ENCODE measurements at places on chromosomes 6 and 20.

GRCh38 chr6:4447639-4448330 lies 312.4 kb upstream of the ECI2 start:
- no peak for DNase-seq

GRCh38 chr6:116476002-116476678 lies 15.0 kb downstream of the CALHM6 start:
- DNase-seq = no peak

DNA sequence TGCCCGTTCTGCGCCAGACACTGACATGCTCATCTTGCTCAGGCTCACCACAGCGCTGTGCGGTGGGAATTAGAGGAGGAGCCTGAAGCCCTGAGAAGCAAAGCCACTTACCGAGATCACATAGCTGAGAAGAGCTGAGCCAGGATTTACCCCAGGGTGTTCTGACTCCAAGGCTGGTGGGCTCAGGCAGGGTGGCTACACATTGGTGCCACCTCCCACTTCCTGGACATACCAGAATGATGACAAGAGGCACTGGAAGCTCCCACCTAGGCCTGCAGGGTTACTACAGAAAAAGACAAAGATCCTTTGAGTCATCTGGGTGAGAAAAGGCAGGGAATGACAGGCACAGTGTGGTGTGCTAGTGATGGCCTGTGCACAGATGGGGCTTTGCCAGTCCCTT lies 24.4 kb upstream of the FKBP1A start:
- DNase-seq = peak; percentile 97

DNA sequence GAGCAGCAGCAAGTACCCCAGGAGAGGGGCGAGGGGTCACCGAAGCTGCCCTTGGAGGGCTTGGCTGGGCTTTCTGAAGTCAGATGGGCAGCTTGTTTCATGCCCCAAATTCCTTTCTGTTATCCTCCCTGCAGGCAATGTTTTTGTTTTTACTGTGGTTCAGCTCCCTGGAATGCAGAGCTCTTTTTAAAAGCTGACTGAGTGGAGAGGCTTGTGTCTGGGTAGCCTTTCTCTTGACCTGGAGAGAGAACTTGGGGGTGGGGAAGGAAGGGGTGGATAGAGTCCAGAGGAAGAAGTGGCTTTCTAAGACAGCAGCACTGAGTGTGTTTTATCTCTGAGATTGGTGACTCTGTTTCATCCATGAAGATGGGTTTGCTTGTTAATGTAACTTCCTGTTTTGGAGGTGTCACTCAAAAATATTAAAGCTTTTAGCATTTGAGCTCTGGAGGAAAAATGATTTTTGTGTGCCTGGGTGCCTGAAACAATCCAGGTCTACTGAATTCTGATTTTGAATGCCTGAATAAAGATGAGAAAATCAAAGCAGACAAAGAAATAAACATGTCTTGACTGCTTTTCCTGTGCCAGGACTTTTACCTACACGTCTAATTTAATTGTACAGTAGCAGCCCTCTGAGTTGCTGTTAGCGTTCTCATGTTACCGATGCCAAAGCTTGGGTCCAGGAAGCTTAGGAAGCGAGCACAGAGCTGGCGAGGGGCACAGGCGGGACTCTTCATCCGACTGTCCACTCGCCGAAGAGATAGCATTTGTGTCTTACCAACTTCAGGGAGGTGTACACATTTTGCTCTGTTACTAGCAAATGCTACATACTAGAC lies 78.2 kb upstream of the EEF1E1 start:
- DNase-seq = peak; percentile 86

DNA sequence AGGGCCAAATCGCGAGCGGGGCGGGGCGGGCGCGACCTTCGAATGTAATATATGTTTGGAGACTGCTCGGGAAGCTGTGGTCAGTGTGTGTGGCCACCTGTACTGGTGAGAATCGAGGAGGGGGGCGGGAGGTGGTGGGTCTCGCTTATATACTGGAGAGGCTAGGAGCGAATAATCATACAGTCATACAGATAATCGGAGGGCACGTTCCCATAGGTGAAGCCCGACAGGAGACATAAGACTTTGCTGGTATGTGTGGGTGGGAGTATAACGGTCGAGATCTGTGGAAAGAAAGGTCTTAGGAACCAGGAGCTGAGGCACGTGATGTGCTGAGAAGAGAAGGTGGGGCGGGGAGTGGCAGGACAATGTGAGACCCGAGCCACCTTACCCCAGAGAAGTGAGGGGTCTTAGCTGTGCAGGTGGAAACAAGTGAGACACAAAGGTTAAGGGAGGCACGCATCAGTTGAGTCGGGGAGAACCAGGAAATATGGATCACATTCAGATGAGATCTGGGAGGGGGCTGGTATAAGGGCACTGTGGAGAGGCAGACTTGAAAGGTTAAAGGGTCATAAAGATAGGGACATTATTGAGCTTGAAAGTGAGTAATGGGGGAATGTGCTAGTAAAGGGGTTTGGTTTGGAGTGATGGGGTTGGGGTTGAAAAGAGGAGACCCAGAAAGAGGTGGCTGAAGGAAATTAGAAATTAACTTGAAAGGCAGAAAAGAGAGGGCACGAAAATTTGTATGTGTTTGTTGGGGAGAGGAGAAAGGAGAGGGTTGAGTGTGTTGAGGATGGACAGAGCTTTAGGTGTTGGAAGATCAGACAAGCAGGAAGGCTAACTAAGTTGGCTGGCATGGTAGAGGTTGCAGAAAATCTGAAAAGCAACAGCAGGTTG lies 589 bp downstream of the RNF5 start:
- DNase-seq = peak; percentile 36

DNA sequence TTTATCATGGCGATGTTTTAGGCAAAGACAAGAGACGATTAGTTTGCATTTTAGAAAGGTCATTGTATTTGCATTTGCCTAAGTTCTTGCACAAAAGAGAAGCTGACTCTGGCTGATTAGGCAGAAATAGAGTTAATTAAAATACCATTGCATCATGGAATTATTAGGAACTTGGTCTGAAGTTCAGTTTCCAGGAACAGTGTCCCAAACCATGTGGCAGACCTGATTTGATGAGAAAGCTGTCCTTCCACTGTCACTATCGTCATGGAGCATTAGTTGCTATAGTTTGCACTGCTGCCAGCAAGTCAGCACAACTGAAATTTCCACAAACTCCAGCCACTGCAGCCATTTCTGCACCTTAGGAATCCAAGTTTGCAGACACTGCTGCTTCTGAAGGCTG lies 24.3 kb upstream of the MCUR1 start:
- no peak for DNase-seq

GRCh38 chr6:169212436-169212835 lies 41.2 kb downstream of the THBS2 start:
- DNase-seq = no peak

- no peak for DNase-seq
These were observed 68.4 kb upstream of the RBM24 start for GRCh38 chr6:17212546-17213371.

DNA sequence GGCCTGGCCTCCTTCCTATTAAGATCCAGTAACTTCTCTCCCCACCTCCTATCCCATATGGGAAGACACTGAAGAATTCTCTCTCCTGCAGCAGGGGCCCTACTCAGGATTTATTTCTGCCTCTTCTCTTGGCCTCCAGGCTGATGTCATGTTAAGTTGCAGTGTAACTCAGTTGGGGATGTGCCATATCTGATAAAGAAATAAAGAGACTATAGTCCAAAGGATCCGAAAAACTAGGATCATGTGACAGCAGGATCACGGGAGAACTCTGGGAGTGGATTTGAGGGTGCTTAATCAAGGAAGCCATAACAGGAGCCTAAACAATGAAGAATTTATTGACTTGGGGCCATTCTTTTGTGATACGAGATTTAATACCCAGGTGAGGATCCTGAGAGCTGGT lies 38.5 kb upstream of the TGM6 start:
- DNase-seq = no peak

- no peak for DNase-seq
These were observed 764.2 kb downstream of the TENT5A start for GRCh38 chr6:80988286-80988685.

DNA sequence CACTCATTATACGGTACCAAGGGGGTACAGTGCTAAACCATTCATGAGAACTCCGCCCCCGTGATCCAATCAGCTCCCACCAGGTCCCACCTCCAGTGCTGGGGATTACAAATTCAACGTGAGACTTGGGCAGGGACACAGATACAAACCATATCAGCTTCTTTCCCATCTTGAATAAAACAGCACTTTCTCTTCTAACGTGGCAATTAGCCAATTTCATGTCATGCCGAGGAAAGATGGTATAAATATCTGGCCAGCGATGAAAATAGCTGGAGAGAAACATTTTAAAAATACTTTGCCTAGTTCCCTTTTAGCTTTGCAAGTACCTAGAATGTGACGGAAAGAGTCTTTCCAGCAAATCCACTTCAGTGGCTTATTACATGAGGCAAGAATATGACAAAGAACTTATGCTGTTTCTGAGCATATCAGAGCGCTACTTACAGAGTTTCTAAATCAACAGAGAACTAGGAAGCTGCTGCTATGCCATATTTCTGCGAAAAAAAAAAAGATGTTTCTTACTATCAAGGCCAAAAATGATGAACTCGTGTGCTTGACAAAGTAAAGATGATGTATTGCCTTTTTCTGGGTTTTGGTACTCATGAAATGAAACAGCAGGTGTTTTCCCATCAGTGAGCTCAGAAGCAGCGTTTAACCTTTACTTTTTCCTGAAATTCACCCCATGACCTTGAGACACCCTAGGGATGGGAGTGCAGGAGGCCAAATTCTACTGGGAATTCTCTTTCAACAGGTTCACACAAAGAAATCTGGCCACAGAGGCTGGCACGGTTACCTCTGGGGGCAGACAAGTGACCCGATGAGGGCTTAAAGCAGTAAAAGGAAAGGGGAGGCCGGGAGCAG lies 37.9 kb downstream of the AGPAT4 start:
- DNase-seq = no peak

DNA sequence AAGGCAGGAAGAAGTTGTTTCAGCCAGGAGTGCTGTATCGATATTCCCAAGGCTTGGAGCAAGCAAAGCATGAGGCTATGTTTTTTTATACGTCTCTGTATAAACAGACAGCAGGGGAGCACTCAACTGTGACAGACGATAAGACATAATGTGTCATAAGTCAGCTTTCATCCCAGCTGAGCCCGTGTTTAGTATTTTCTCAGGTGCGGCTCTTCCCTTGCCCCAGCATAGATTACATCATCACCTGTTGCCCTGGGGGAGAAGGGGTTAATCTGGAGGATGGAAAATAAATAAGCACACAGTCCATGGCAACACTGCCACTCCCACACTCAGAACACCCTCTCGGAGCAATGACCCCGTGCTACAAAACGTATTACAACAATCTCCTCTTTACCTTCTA lies 22.1 kb upstream of the KCNK5 start:
- DNase-seq = no peak

DNA sequence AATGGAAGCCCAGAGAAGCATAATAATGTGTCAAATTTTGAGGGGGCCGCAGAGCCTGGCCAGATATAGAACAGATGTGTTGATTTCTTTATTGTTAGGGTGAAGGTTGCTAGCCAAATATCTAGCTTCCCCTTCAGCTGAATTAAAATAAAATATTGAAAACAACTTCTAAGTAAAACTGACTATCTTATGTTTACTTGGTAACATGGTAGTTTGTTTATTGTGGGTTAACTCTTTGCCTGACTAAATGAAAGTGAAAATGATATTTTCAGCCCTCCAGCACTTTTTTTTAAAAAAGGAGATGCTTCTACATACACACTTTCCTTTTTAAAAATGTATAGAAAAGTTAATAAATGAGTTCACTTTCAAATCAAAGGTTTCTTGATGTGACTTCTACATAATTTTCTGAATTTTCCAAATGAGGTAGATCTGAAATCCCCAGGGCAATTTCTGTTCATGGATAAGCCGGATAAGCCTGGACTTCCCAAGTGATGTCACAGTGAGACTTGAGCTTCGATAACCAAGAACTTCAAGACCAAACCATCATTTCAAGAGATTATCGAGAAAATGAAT lies 172.1 kb upstream of the OLIG3 start:
- no peak for DNase-seq

- peak; percentile 59 for DNase-seq
These were observed 891 bp upstream of the POU3F2 start for GRCh38 chr6:98833307-98834059.

- DNase-seq = no peak
These were observed 1112.3 kb upstream of the CITED2 start for GRCh38 chr6:140486450-140487361.

DNA sequence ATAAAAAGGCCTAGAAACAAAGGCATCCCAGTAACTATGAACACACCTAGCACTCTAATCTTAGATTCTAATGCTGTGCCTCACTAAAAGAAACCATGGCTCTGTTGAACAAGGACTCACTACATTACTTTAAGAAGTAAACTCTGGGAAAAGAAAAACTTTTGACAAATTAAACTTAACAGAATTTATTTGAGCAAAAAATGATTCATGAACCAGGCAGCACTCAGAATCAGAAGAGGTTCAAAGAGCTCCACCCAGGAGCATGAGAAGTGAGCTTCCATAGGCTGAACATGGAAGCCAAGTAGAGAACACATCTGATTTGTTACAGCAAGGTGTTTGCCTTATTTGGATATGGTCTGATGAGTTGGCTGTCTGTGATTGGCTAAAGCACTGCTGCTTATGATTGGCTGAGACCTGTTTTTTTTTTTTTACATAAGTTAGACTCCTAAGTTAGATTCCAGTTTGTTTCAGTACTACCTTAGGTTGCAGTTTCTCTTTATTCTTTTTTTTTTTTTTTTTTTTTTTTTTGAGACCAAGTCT lies 343.6 kb upstream of the SASH1 start:
- no peak for DNase-seq

DNA sequence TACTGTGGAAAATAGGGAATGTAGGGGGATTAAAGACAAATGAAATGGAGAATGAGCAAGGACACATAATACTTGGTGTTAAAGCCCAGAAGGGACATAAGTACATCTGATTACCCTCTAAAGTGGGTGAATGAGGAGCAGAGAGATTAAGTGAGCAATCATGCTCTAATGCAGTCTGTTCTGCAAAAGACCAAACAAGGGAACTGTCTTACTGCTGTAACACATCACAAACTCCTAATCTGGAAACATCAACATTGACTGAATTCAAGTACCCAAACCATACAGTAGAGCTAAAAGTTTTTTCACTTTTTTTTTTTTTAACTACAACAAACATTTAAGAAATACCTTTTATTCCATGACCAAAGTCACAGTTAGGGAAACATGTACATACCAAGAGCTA lies 19.3 kb upstream of the SLC17A4 start:
- DNase-seq = no peak

GRCh38 chr6:162408826-162409535 lies 318.6 kb downstream of the PRKN start:
- no peak for DNase-seq

GRCh38 chr20:44610313-44610962 lies 28.1 kb downstream of the PKIG start:
- DNase-seq = no peak

- DNase-seq = no peak
These were observed 7.2 kb downstream of the EEF1A2 start for GRCh38 chr20:63491635-63492230.
